ENCODE measurements at places on chromosomes 3 and 15. TPM values are rescaled to one million over a fixed set of nuclear protein-coding genes. Genes with fewer than 3 reads are reported as not detected.
A peak's percentile ranks its signal among the peaks of the same experiment; 100 is the strongest.

The C3orf33 gene
- total RNA-seq, result 2.5 TPM

The GBE1 gene
- total RNA-seq, result 12.3 TPM

The GHSR gene
- not detected for total RNA-seq

The DAZL gene
- total RNA-seq, result not detected

The CATSPER2 gene
- total RNA-seq, result 3.0 TPM

The STRA6 gene
- total RNA-seq, result 18.2 TPM

The CFAP44 gene
- 0.66 TPM for total RNA-seq

The CTDSPL gene
- total RNA-seq, result 26.7 TPM

- DNase-seq, result no peak
Observed at GRCh38 chr15:64029110-64029509, 17.2 kb downstream of the DAPK2 start.

GRCh38 chr15:45333550-45333949, 44.8 kb downstream of the GATM start:
- no peak for DNase-seq

DNA sequence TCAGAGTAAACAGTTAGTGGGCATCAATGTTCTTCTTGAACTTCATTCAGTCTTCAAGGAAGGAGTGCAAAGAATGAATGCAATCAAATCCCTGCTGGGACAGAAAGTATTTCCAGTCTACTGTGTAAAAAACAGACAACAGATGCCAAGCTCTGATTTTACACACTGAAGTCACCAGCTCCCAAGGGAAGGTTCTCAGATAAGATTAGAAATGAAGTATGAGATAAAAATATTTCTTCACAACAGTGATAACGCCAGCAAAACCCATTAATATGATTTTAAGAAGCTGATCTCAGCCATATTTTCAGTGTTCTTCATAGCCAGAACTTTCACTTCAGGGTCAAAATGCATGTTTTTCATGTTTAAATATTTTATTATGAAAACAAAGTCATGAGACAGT, 265.6 kb downstream of the CTNNB1 start:
- DNase-seq, result no peak

DNA sequence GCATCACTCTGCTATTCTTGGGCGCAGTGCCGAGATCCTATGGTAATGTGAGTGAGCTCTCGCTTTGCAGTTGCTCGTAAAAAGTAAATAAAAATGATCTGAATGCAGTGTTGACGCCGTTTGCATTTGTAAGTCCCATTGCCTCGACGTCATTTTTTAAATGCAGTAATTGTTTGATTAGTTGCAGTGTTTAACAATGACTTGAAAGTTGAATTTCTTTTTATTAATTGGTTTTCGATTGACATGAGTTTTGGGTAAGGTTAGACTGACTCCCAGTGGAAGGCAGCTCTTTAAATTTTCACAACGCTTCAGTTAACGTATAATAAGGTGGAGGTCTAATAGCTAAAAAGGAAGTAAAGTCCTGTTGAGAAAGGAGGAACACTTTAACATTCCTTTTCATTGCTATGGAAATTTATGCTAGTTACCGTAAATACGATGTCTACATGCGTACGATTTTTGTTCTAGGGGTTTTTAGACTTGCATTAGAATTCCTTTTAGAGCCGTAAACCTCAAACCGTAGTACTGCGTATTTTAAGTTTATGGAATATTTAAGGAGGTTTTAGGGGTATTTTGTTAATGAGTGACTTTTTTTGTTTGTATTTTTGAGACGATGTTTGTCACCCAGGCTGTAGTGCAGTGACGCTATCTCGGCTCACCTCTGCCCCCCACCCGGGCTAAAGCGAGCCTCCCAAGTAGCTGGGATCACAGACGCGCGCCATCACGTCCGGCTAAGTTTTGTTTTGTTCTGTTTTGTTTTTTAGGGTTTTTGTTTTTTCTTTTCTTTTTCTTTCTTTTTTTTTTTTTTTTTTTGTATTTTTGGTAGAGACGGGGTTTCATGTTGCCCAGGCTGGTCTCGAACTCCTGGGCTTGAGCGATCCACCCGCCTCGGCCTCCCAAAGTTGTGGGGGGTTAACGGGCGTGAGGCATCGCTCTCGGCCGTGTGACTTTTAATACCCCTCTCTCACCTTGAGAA, 1.4 kb downstream of the MORF4L1 start:
- DNase-seq, result no peak

DNA sequence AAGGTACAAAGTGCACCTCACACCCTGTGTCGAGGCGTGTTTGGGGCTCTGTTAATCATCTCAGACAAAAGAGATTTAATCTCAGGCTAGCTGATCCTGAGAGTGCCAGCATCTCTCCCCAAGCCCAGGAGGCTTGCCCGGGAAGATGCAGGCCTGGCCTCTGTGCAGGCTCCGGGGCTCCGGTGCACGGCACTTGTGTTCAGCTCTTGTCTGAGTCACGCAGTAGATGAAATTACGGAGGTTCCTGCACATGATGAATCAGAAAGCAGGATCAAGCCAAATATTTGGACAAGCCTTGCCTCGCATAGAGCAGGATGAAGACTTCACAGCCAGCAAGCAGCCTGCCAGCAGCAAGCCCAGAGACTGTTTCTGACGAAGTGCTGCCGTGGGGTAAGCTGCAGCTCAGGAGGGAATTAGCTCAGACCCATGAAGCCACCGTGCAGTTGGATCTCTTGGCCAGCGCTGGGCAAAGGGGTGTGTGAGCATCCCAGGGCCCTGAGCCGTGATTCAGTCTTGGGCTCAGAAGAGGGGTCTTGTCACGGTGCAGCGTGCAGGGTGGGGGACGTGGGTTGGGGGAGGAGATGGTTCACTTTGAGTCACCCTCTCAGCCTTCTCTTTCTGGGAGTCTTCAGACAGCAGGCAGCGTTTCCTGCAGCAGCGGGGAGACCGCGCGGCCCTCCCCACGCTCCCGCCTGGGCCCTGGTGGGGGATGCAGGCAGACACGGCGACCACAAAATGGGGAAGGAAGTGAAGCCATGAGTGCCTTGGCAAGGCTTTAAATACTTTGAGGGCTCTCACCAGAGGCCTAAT, 89.2 kb upstream of the MEF2A start:
- no peak for DNase-seq

GRCh38 chr15:78740904-78741274, 70.4 kb downstream of the ADAMTS7 start:
- no peak for DNase-seq

DNA sequence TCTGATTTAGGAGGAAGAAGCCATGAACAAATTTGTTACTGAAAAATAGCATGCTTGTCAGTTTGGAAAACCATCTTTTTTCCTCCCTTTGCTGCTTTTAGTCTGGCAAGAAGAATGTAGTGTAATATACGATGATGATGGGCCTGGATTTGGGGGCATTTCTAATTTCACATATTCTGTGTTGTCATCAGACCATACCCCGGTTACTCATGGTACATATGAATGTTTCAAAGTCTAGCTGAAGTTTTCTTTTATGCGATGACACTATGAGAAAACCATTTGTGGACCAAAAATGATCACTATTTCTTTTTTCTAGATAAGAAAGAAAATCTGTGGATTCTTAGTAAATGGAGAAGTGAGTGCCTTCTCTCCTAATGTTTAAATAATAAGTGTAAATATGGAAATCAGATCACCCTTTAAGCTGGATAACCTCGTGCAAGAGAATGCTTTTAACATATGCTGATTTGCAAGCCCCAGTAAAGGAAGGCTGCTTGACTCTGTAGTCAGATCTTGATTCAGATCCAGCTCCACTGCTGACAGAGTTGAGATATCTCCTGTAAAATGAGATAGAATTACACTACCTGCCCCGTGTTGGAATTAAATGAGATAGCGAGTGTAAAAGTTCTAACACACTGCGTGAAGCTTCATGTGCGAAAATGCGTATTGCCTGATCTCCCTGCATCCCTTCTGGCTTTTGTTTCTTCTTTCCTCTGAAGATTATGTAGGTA, 3.0 kb downstream of the MEF2A start:
- no peak for DNase-seq

DNA sequence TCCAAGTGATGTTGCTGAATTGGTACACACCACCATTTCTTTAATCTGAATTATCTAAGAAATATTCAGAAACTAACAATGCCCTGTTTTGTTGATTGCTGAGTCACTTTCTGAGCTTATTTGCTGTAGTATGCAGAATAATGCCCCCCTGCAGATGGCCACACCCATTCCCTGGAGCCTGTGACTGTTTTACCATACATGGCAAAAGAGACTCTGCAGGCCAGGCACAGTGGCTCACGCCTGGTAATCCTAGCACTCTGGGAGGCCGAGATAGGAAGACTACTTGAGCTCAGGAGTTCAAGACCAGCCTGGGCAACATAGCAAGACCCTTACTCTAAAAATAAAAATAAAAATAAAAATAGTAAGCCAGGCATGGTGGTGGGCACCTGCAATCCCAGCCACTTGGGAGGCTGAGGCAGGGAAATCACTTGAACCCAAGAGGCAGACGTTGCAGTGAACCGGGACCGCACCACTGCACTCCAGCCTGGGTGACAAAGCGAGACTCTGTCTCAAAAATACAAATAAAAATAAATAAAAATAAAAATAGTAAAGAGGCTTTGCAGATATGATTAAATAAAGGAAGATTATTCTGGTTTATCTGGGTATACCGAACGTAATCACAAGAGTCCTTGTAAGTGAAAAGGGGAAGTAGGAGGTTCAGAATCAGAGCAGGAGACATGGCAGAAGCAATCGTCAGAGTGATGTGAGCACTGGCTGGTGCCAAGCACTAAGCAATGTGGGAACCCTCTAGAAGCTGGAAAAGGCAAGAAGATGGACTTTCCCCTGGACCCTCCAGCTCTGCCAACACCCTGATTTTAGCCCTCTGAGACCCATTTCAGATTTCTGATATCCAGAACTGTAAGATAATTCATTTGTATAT, 19.0 kb downstream of the PCYT1A start:
- DNase-seq, result peak; percentile 87

DNA sequence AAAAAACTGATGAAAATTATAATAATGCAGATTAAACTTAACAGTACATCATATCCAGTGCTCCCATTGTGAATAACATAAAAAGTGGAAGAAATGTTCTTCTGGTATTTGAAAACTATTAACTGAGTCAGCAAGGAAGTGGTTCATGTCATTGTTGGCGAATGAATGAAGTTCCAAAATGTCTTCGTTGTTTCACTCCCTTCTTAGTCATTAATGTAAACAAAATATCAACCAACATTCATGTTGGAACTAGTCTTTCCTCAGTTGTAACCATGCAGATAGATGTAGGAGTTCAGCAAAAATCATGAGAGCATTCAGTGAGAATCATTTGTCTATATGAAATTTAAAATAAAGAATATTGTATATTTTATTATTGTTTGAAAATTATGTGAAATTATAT, 44.1 kb upstream of the ICE2 start:
- DNase-seq, result no peak

- DNase-seq, result no peak
Observed at GRCh38 chr15:30001602-30002001, 81.2 kb upstream of the GOLGA8J start.

DNA sequence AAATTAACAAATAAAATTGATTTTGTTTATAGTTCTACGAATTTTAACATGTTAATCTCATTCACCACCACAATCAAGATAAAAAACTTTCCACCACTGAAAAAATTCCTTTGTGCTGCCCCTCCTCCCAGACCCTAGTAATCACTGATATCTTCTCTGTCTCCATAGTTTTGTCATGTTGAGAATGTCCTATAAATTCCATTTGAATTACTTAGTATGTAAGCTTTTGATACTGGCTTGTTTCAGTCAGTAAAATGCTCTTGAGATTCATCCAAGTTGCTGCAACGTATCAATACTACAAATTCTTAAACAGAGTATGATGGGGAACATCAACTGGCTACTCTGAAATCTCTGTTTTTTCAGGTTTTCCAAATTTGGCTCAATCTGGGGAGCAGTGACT, 129.6 kb downstream of the CTNNB1 start:
- DNase-seq, result no peak

DNA sequence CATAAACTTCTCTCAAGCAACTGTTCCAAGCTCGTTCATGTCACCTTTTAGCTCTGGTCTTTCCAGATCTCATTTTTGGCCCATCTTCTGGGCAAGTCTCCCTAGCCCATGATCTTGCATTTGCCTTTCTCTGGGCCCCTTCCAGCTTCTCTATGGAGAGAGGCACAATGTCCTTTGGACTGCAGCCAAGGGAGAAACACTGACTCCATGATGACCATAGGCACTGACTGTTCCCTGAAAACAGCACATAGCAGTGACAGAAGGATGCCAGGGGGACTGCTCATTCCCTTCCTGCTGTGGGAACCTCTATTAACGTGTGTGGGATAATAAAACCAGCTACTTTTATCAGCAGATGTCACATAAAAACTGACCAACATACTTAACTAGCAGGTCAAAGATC, 60.3 kb downstream of the STRIT1 start:
- no peak for DNase-seq

DNA sequence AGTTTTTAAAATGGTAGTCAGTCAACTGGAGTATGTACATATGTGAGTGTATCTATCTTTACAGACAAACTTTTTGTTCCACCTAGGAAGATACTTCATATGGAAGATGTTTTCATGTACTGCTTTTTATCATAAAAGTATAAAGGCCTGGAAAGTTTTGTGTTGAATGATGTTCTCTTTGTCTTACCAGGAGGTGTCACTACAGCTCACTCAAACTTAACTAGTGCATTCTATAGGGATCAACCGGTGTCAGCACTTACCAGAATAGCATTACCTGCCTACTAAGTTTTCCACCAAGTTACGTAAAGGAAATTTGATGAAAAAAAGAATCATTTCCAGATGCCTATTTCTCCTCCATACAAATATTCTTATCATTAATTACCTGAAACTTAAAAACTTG, 522.6 kb upstream of the SEMA6D start:
- DNase-seq, result no peak

GRCh38 chr15:67396114-67396513, 124.8 kb upstream of the C15orf61 start:
- no peak for DNase-seq

GRCh38 chr3:18111796-18112232, 313.3 kb downstream of the SATB1 start:
- DNase-seq, result no peak

- DNase-seq, result no peak
Observed at GRCh38 chr3:43505351-43505750, 116.5 kb downstream of the ANO10 start.

DNA sequence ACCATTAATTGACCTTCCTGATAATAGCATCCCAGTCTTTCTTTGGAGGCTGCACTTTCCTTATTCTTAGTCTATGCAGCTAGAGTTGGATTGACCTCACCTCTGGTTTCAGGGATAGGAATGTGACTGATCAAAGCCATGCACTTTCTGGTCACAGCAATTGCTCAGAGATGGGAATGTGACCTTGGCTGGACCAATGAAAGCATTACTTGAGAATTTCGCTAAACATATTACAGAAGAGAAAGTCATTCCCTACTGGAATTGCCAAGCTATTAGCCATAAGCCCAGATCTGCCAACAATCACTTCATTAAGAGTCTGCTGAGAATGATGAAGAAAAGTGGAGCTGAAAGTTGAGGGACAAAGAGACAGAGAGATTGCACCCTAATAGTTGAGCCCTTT, 32.7 kb downstream of the RTP1 start:
- DNase-seq, result no peak
